ENCODE measurements at places on chromosomes 7 and 10.

DNA sequence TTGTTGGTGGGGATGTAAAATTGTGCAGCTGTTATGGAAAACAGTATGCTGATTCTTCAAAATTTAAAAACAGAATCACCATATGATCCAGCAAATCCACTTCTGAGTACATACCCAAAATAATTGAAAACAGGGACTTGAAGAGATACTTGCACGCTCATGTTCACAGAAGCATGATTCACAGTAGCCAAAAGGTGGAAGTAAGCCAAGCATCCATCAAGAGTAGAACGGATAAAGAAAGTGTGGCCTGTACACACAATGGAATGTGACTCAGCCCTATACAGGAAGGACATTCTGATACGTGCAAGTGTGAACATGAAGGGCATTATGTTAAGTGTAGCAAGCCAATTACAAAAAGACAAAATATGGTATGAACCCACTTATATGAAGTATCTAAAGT lies 696.7 kb upstream of the CELF2 start:
- DNase-seq: no peak

GRCh38 chr7:97174303-97174702 lies 56.8 kb downstream of the SDHAF3 start:
- DNase-seq: no peak

- DNase-seq: no peak
These were observed 364.4 kb downstream of the CXCL12 start for GRCh38 chr10:44020322-44021111.

- no peak for DNase-seq
These were observed 105.2 kb upstream of the NEBL start for GRCh38 chr10:21002091-21002878.

GRCh38 chr7:13104128-13104527 lies 416.7 kb downstream of the ARL4A start:
- no peak for DNase-seq

DNA sequence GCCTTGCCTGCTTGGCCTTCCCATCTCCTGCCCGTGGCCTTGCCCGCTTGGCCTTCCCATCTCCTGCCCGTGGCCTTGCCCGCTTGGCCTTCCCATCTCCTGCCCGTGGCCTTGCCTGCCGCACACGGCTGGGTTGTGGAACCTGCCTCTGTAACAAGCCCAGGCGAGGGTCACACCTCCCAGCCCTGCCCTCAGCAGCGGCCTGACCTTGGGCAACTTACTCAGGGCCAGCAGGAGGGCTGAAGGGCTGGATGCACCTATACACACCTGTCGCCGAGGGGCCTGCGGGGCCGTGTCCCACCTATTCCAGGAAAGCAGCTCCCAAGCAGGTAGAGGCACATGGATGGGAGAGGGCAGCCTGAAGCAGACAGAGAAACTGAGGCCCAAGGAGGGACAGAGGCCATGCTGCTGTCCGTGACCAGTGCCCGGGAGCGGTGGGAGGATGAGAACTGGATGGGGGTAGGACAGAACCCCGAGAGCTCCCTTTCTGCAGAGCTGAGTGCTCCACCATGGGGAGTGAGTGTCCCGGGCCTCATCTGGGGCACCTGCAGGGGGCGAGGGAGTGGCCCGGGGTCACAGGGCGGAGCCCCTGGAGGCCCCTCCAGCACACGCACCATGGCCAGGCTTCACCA lies 277.6 kb downstream of the ELFN1 start:
- no peak for DNase-seq

DNA sequence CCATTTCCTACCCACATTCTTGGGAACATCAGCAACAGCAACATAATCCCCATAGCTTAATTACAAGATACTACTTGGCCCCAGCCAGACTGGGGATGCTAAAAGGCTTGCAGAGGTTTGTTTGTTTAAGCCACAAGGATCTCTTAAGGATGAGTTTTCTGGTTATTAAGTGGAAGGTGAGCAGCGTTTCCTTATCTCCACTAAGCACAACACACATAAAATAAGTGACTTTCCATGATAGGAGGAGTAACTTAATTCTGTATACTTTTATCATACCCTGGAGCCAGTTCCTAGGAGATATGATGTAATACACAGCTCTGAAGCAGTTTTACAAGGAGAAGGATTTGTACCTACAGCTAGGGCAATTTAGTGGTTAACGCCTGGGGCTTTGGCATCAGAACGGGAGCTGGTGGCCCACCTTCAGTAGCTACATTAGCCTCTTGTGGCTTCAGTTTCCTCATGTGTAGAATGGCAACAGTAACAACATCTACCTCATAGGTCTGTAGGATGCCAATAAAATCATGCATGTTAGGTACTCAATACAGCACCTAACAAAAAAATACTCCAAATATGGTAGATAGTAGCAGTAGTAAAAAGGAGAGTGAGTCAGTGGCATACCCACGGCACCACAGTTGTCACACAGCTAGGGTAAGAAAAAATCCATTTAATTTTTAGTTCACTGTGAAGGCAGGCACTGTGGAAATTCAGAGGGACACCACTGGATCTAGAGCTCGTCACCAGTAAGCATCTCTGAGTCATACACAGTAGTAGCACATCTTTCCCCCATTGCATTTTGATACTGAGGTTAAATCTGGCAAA lies 55.2 kb downstream of the DOCK4 start:
- DNase-seq: no peak

DNA sequence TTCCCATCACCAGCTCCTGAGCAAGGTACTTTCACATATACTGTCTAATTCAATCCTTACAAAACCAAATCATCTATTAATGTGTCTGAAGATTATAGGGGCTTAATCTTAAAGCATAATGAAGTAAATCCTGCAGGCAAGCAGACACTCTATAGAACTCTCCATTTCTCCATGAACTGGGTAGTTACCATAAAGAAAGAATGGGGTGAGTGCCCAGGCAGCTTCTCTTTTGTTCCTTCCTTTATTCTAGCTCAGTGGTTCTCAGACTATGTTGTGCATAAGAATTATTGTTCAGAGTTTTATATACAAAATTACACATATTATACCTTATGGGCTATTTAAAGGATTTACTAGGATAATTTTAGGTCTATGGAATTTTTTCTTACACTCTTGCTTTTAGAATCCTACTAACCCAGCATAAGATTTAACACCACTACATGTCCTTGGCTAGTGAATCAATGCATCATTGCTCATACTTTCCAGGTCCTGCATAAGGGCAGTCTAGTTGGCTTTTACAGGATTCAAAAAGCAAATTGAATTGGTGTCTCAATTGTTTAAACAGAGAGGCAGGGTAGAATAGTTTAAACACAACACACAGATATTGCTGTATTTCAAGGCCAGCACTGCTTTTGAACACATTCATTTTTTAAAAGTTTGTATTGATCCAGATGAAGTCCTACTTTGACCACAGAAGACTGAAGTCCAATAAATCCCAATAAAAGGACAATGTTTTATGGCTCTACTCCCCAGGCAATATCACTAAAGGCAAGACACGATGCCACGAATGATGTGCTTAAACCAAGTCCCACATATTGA lies 12.9 kb downstream of the SGCE start:
- DNase-seq: no peak

- no peak for DNase-seq
These were observed 516.7 kb upstream of the CELF2 start for GRCh38 chr10:10500937-10501336.

GRCh38 chr7:2870471-2870931 lies 26.4 kb upstream of the GNA12 start:
- peak; percentile 69 for DNase-seq

DNA sequence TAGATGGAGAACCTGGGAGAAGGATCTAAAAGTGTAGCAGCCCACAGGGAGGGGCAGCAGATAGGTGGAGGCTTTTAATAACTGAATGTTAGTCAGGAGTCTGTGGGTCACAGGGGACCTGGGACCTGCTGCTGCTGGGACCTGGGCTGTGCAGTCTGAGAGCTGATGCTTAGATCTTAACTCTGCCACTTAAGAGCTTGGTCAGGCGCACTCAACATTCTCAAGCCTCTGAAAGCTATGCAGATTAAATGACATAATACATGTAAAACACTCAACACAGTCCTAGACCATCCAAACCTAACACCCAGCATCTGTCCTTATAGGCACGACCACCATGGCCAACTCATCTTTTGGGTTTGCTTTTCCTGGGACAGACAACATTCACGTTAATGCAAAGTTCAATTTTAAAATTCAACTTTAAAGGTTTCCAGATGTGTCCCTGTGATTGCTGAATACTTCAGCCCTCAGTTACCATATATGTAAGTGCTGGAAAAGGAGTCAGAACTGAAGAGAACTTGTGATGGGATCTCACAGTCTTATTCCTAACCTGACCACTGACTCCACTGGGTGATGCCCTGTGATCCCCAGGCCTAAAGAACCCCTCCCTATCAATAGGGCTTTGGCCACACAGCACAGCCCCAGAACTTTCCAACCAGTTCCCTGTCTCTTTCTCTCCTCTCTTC lies 321.0 kb downstream of the PLXNA4 start:
- no peak for DNase-seq

- DNase-seq: no peak
These were observed 246.2 kb downstream of the CCDC7 start for GRCh38 chr10:32692174-32692573.

DNA sequence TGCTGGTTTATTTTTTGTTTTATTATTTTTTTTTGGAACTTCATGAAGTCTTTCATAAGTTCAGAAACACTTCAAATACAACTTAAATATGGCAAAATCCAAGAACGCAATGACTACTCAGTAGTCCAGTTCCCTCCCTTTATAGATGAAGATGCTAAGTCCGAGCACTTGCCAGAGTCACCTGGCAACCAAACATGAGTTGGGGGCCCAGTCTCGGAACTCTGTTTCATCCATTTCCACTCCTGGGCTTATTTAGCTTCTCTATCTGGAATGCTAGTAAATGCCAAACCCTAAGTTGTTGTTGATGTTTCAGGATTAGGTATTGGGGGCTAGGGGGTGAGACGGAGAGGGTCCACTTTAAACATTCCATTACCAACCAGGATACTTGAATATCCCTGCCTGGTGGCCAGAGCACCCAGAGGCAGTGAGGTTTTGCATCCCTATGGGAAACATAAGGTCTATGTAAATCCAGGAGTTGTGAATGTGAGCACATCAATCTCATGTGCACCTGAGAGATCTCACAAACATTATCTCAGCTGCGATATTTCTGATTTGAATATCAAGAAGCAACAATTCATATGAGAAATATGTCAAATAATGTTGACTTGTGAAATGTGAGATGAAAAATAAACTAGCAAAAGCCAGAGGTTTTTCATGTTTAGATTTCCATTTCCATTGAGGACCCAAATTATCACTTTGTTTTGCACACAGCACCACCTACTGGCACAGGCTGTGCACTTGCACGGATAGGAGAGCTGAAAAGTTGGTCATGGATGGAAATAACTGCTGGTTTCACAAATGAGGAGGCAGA lies 129.3 kb downstream of the PKD1L1 start:
- DNase-seq: peak; percentile 80

DNA sequence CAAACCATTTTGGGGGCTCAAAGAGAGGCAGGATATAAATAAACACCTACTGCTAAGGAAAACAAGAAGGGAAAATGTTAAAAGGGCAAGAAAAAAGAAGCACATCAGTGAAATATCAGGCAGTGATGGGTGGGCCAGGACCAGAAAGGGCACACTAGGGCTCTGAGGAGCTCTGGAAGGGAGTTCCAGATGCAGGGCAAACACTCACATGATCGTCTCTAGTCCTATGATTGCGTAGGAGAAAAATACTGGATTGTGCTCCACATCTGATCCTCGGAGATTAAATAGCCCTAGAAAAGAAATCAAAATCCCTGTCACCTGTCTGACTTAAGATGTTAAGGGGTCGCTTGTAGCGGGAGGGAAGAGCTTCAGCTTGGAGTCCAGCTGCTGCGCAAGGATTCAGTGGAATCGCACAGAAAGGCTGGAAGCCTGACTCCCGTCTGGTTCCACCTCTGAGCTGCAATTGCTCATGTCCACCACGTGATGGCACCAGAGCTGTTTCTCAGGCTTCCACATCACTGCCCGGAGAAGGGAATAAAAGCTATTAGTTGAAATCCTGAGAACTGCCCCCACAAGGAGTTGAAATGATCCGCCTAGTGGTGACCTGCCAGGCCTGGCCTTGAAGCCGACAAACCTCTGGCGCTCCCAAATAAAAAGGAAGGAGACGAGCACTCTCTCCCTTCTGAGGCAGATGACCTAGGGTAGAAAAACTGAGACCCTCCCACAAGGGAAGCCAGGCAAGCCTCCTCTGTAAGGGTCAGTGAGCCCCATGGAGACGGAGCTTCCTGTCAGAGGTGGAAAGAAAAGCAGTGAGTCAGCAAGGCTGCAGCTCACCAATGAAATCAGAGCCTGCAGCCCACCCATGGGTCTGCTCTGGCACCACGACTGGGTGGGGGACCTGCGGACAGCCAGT lies 39.2 kb downstream of the XPNPEP1 start:
- peak; percentile 81 for DNase-seq

DNA sequence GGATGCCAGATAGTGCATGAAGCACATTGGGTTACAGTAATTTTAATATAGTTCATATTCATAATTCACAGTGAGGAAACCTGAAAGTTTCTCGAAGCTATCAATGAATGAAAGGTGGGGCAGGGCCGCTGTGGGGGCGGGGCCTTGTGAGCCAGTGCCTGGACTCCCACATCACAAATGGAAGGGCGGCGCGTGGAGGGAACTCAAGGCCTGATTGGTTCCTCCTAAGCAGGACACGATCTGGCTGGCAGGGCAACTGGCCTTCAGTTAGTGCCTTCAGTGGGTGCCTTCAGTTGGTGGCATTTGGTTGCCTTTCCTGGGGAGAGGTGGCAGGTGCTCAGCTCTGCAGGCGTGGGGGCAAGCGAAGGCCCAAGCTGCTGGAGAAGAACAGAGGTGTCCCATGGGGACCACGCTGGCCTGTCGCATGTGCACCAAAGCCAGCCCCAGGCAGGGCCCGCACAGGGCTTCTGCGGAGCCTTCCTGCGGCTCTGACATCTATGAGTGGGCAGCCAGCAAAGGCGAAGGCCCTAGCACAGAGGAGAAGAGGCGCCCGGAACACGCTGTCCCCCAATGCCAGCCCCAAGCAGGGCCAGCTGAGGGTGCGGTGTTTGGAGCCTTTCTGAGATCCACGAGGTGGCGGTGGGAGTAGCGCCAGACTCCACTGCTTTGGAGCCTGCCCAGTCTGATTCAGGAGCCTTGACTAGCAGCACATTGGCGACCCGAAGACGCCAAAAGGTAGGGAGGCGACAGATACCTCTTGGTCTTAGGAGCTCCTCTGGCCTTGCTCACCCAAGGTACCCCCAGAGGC lies 118.0 kb upstream of the PDSS1 start:
- no peak for DNase-seq

GRCh38 chr10:118986815-118987790 lies 42.4 kb upstream of the NANOS1 start:
- DNase-seq: no peak

GRCh38 chr10:112758961-112759360 lies 191.1 kb upstream of the TCF7L2 start:
- DNase-seq: no peak

- DNase-seq: no peak
These were observed 255.6 kb downstream of the GFRA1 start for GRCh38 chr10:116017405-116017804.

- DNase-seq: no peak
These were observed 84.3 kb downstream of the CUL2 start for GRCh38 chr10:35005868-35006267.

- DNase-seq: no peak
These were observed 1.3 kb upstream of the CLDN12 start for GRCh38 chr7:90401989-90402388.
